NCI-H2107 (cell line): ENCODE measurements at places on chromosomes 11 and 22.

GRCh38 chr11:10838083-10838482, 19.8 kb downstream of the ZBED5 start:
- no peak for DNase-seq

DNA sequence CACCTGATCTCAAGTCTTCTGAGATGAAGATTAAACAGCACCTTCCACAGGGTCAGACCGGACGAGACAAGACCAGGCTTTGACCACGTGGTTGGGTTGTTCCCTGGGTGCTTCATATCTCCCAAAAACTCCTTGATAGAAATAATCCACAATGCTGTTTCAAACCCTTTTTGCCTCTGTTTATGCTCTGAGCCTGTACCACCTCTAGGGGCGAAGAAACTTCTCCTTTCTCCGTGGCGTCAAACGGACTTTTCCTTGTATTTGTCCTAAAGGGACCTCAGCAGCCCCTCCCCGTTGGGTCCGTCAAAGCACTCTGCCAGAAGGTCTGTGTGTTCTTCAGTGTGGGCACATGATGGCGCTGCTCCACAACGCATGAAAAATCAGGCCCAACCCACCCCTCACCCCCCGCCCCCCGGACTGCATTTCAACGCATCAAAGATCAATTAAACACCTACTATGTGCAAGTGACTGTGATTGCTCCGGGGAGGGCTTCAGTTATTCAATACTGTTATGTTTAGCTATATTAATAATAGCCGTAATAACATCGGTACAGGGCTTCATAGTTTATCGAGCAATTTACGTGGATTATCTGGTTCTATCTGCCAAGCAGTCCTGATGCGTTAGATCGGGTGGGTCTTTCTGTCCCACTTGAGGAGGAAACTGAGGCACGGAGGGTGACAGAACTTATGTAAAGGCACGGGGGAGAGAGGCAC, 17.3 kb upstream of the EIF3D start:
- DNase-seq, result no peak

GRCh38 chr22:39873965-39874364, 19.6 kb downstream of the ENTHD1 start:
- no peak for DNase-seq

DNA sequence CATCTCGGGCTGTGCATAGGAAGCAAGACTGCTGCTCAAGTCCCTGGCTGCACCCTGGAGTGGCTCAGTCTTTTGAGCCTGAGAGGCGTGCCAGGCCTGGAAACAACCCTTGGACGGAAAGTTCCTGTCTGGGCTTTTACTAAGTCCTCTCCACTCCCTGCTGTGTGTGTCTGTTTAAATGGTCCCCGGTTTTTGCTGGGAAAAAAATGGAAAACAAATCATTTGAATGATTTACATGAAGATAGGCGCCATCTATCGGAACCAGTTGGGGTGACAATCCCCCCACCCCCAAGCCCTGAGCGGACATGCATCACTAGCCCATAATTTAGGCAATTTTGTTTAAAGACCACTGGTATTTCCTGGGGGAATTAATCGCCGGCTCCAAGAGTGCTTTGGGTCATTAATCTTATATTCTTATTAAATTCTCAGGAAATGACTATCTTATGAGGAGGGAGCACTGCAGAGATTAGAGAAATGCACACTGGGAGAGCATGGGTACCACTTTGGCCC, 2.7 kb upstream of the GAB2 start:
- DNase-seq, result no peak

GRCh38 chr11:1805525-1805924, 29.3 kb upstream of the SYT8 start:
- no peak for DNase-seq

GRCh38 chr11:112961146-112961668, at the start of gene NCAM1:
Gene NCAM1 (plus strand): TSS chr11:112961420.
- DNase-seq, result peak; percentile 69

GRCh38 chr11:12454782-12455181, 77.4 kb downstream of the PARVA start:
- DNase-seq, result no peak

DNA sequence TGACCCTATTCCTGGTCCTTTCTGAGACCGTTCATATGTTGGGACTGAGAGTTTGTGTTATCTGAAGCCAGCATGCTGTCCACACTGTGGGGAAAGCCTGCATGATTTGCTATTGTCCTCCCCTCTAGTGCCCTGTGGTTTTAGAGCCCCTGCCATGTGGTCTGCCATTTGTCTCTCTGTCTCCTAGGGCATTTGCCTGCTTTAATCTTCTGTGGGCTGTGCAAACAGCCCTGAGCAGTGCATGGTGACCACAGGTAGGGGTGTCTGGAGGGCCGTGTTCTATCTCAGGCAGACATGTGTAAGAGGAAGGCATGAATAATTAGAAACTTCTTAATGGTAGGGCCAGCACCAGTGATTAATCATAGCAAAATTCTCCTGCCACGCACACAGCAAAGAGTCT, 23.0 kb downstream of the AMPD3 start:
- no peak for DNase-seq

- DNase-seq, result no peak
Measured at GRCh38 chr22:29167032-29167911, 38.4 kb upstream of the EMID1 start.

DNA sequence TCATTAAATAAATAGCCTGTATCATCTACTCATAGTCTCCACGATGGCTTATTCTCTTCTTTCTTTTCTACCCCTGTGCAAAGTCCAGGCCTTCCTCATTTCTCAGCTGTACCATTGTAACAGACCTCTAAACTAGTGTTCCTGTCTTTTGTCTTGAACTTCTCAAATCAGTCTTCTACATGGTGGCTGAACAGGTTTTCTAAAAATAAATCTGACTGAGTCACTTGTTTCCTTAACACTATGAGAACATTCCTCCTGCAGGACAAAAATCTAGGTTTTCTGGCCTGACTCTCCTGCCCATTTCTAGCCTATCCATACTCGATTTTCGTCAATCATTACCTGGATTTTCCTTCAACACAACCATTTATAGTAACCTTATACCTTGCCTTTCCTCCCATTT, 1080.8 kb upstream of the TENM4 start:
- no peak for DNase-seq

- no peak for DNase-seq
Measured at GRCh38 chr11:47179655-47179991, 2.9 kb upstream of the ARFGAP2 start.

- no peak for DNase-seq
Measured at GRCh38 chr11:14390669-14391068, 31.7 kb upstream of the RRAS2 start.

DNA sequence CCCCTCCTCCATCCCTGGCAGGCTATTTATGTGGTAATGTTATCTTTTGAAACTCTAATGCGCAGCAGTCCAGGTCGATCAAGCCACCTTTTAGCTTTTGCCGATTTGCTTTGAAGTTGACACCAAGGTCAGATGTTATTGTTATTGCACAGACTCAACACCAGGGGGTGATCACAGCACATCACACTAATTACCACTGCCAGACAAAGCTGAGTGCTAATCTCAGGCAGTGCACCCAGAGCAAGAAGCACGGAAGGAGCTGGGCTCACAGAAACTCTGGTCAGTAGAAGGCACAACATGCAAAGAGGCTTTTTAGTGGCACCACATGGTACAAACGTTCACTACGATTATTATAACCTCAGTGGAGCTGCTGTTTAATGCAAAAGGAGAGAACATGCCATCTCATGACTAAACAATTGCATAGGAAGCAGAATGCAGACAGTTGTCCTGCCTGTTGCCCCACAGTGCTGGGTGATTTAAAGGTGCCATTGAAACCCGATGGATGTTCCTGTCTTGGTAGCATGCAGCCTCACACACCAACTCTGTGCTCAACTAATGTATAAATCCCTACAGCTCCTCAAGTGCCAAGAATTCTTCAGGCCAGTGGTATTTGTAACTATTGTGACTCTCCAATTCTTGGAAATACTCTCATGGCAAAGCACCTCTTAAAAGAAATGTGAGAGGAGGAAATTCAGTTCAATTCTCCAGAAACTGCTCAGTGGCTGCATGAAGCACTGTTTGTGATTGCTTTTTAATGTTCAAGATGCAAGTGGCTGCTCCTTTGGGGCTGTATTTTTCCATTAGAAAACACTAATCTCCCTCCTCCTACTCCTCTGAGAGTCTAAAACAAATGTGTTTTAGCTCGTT, 353.9 kb upstream of the DDI1 start:
- peak; percentile 0 for DNase-seq

GRCh38 chr11:103274025-103274424, 164.8 kb downstream of the DYNC2H1 start:
- no peak for DNase-seq

DNA sequence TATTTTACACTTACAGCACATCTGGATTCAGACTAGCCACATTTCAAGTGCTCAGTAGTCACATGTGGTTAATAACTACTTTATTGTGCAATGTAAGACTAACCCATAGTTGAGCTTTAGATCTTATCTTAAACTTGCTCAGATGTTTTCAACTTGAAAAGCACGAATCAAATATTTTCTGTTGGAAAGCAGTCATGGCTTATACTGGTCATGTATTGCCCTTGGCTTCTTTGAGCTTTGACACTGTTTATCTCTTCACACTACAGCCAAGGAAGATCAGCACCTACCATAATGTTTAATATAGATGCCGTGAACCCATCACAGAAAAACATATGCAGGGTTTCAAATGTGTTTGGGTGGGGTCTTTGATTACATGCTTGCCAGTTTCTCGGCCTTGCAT, 4.4 kb downstream of the RBX1 start:
- DNase-seq, result no peak

DNA sequence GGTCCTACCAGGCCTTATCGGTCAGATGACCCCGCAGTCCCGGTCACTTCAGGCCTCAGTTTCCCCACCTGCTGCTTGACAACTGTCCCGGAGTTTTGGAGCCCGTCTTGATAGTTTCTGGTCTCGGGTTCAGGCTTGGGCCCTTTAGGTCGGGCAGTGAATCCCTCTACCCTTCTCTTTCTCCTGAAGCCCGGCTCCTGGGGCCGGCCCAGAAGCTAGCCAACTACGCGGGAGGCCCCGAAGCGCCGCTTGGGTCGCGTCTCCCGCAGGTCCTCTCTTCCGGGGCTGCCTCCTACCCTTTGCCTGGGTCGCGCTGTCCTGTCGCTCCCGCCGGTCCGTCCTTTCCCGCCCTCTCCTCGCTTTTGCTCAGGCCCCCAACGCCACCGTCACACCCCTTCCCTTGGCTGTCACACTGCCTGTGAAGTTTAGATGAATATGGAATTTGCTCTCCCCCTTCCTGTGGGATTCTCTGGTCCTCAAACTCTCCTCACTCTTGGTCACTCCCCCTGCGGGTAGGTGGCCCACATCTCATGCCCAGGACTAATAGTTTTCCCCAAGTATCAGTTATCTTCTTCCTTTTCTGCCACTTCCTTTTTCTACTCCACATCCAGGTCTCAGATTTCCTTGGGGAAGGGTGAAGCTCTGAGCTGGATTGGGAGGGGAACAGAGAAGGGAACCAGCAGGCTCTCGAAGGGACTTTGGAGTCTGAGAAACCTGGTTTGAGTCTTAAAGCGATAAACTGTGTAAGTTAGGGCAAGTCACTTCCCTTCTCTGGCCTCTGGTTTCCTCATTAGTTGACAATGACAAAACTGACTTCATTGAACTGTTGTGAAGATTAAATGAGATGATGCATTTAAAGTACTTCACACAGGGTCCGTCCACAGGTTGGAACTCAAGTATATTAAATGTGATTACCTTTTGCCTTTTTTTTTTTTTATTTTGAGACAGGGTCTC, 790 bp downstream of the RAB1B start:
- no peak for DNase-seq

GRCh38 chr22:40805699-40806203, 13.4 kb downstream of the SLC25A17 start:
- no peak for DNase-seq

GRCh38 chr11:24413391-24413790, 83.5 kb upstream of the LUZP2 start:
- no peak for DNase-seq
